Activated CD4-positive, alpha-beta T cell treated with anti-CD3 and anti-CD28 coated beads, Interleukin-2, amount 10 ng/mL, durations not matched to agents 7 days and 5 days (primary cell): ENCODE measurements at places on chromosomes 6 and 20.
A peak's percentile ranks its signal among the peaks of the same experiment; 100 is the strongest.

GRCh38 chr6:106527117-106527516 lies 102.2 kb downstream of the RTN4IP1 start:
- H3K27ac ChIP-seq, result no peak overlapping the region
- DNase-seq, result no peak
- peaks cover 61% of the 10 kb centered on the region for H3K36me3 ChIP-seq
- peaks cover 63% of the 10 kb centered on the region for H3K4me1 ChIP-seq
- no peaks in the 10 kb centered on the region for H3K27me3 ChIP-seq

GRCh38 chr6:149592983-149593382 lies 26.8 kb downstream of the GINM1 start:
- no peaks in the 10 kb centered on the region for H3K27me3 ChIP-seq
- H3K4me1 ChIP-seq, result no peaks in the 10 kb centered on the region
- H3K4me3 ChIP-seq, result no peak overlapping the region
- peaks cover 45% of the 10 kb centered on the region for H3K36me3 ChIP-seq

DNA sequence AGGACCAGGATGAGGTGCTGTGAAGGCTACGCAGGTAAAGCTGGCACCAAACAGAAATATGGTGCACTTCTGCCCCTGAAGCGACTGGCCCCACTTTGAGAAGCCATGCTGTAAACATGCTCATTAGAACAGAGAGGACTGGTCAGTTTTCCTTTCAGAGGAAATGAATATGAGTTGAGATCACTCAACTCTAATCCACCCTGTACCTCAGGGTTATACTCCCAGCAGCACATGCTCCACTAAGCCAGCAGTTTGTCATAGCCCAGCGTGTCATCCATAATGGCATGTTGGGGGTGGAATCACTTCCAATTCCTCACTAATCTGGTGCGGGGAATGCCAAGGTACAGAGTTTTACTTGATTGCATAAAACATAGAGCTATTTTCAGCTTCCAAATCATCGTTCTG lies 98.1 kb downstream of the HIVEP2 start:
- H3K4me1 ChIP-seq, result peaks cover 92% of the 10 kb centered on the region
- no peaks in the 10 kb centered on the region for H3K27me3 ChIP-seq
- peaks cover 14% of the 10 kb centered on the region for H3K36me3 ChIP-seq
- H3K4me3 ChIP-seq, result peak overlapping the region; percentile 77
- peak overlapping the region; percentile 96 for H3K27ac ChIP-seq

GRCh38 chr20:23111307-23111943 lies 25.3 kb upstream of the CD93 start:
- no peaks in the 10 kb centered on the region for H3K4me1 ChIP-seq
- H3K36me3 ChIP-seq, result no peaks in the 10 kb centered on the region
- no peak overlapping the region for H3K27ac ChIP-seq

DNA sequence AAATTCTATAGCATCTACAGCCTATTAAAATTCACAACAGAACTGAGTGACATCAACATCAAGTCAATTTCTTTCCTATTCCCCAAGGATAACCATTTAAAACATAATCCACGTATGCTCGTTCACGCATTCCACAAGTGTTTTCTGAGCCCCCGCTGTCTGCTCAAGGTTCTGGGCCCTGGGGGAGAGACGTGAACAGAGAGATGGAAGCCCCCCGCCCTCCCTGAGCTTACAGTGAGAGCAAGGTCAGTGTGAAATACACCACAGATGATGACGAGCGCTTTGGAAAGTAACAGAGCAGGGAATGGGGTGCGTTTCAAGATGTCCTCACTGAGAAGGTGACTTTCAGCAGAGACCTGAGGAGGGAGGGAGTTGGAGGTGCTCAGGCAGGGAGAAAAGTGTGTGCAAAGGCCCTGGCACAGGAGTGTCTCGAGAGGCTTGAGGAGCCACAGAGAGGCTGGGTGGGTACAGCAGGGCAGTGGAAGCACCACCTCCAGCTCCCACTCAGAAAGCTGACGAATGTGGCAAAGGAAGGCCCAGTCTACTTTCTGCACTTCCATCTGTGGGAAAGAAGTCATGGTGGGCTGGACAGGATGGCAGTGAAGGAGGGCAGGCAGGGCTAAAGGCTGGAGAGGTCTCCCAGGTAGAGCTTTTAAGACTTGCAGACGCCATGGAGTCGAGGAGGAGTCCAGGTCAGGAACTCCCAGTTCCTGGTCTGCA lies 88.3 kb downstream of the DLL1 start:
- no peaks in the 10 kb centered on the region for H3K4me1 ChIP-seq
- no peaks in the 10 kb centered on the region for H3K36me3 ChIP-seq
- H3K4me3 ChIP-seq, result no peak overlapping the region
- peak; percentile 3 for DNase-seq
- no peak overlapping the region for H3K27ac ChIP-seq
- peaks cover 2% of the 10 kb centered on the region for H3K27me3 ChIP-seq

GRCh38 chr20:51220293-51220706 lies 197.4 kb upstream of the KCNG1 start:
- peaks cover 29% of the 10 kb centered on the region for H3K27me3 ChIP-seq
- H3K36me3 ChIP-seq, result no peaks in the 10 kb centered on the region
- peak; percentile 57 for DNase-seq
- no peak overlapping the region for H3K4me3 ChIP-seq
- no peak overlapping the region for H3K27ac ChIP-seq

DNA sequence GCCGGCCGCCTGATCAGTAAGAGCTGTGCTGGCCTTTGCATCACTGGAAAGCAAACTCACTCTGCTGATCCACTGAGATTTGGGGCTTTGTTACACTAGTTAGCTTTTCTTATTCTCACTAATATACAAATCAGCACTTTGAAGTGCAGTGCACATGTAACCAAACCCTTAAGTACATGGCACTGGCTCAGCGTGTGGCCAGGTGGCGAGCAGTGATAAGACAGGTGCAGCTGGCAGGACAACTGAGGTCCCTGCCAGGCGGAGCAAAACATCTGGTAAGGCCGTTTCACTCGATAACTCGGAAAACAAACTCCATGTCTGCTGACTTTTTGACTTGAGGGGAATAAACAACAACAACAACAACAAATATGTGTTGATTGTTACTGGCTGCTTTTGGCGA lies 11.0 kb downstream of the GFRA4 start:
- H3K4me3 ChIP-seq, result no peak overlapping the region
- no peaks in the 10 kb centered on the region for H3K36me3 ChIP-seq
- H3K27me3 ChIP-seq, result peaks cover 5% of the 10 kb centered on the region

DNA sequence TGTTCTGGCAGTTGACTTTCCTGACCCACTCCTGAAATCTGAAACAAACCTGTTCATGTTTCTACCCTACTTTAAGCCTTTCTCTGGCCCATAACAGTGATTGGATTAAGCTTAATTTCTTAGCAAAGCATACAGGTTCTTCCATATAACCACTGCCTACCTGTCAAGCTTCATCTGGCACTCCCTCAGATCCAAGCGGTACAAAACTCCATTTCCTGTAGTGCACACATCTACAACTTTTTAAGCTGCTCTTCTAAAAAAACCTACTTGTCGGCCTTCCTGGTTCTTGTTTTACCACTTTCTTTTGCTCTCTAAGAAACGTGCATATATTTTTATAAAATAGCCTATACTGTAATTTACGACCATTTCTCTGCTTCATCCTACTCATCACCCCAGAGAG lies 916 bp upstream of the PPP1R11 start:
- peaks cover 65% of the 10 kb centered on the region for H3K36me3 ChIP-seq
- H3K4me3 ChIP-seq, result peak overlapping the region; percentile 93
- H3K27ac ChIP-seq, result peak overlapping the region; percentile 96
- H3K4me1 ChIP-seq, result peaks cover 55% of the 10 kb centered on the region
- H3K27me3 ChIP-seq, result peaks cover 5% of the 10 kb centered on the region
- DNase-seq, result no peak
